H4 (cell line): ENCODE measurements at places on chromosomes 5 and 9. TPM values are rescaled to one million over a fixed set of nuclear protein-coding genes. Genes with fewer than 3 reads are reported as not detected.

IFNA1 gene
- total RNA-seq, result not detected in 2 replicates

MPDZ gene
- total RNA-seq, result 13.4 and 14.2 TPM in 2 replicates

APBA1 gene
- 0.25 and 0.41 TPM in 2 replicates for total RNA-seq

GRM6 gene
- not detected in 2 replicates for total RNA-seq

HAPLN1 gene
- 4.5 and 6.5 TPM in 2 replicates for total RNA-seq

LRRC19 gene
- total RNA-seq, result not detected in 2 replicates

SPATA31C1 gene
- not detected in 2 replicates for total RNA-seq

ZBTB6 gene
- total RNA-seq, result 4.2 and 10.4 TPM in 2 replicates

TMEM232 gene
- total RNA-seq, result 0.66 and 1.7 TPM in 2 replicates

CARD6 gene
- total RNA-seq, result 7.2 and 8.3 TPM in 2 replicates

BAAT gene
- not detected in 2 replicates for total RNA-seq

ORM2 gene
- total RNA-seq, result 0.19 TPM in 1 of 2 replicates, not detected in the other

MARCHF11 gene
- not detected in 2 replicates for total RNA-seq

RNF183 gene
- total RNA-seq, result not detected in 2 replicates

HRCT1 gene
- 0.41 TPM in 1 of 2 replicates, not detected in the other for total RNA-seq

CFAP157 gene
- not detected in 2 replicates for total RNA-seq

KCNN2 gene
- total RNA-seq, result 0.31 and 0.55 TPM in 2 replicates

KLF4 gene
- 2.3 and 3.1 TPM in 2 replicates for total RNA-seq

TAF11L4 gene
- not detected in 2 replicates for total RNA-seq

SPINK6 gene
- not detected in 2 replicates for total RNA-seq

WDR31 gene
- 0.46 and 0.47 TPM in 2 replicates for total RNA-seq

FAM78A gene
- 0.29 and 0.87 TPM in 2 replicates for total RNA-seq

RASEF gene
- 0.08 TPM in 1 of 2 replicates, not detected in the other for total RNA-seq

EIF4E1B gene
- not detected in 2 replicates for total RNA-seq

PCDHB7 gene
- 5.1 and 6.9 TPM in 2 replicates for total RNA-seq

GOLGA2 gene
- total RNA-seq, result 40.3 and 56.0 TPM in 2 replicates

DNAH5 gene
- total RNA-seq, result 1.5 TPM in 2 replicates

BTNL8 gene
- not detected in 2 replicates for total RNA-seq

MCCC2 gene
- total RNA-seq, result 46.2 and 50.3 TPM in 2 replicates
